ENCODE measurements at places on chromosomes 12 and 14.

DNA sequence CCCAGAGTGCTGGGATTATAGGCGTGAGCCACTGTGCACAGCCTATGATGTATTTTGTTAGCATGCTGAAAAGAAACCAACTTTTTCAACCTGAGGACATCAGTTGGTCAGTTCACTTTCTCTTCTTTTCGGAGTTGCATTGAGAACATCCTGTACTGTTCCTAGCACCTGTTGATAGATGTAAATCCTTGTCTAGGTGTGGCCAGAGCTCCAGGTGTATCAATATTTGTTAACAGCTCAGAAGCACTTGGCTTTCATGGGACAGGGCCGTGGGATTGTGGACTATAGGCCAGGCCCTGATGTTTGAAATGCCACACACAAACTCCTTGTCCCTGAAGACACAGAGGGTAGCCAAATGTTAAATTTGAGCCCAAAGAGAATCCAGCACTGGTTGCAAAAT, 14.9 kb downstream of the HCAR2 start:
- no peak for DNase-seq

- DNase-seq, result no peak
These were observed 33.5 kb downstream of the SLC6A12 start for GRCh38 chr12:180445-180844.

GRCh38 chr12:106418970-106419369, 61.4 kb downstream of the POLR3B start:
- no peak for DNase-seq

DNA sequence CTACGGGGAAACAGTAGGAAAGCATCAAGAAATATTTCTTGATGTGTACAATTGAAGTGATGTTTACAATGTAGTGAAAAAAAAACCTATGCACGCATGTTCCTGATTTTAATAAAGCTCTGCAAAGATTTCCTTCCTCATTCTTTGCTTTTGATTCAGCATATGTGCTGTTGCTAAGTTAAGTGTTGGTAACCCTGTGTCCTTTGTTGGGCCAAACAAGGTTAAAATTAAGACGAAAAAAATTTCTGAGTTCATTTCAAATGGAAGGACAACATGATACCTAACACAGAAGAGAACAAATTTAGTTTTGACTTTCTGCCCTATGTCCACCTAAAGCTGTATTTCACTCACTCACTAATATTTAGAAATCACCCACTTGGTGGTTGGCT, 62.8 kb downstream of the PPP2R5C start:
- DNase-seq, result no peak

GRCh38 chr12:1812650-1813302, 7.6 kb upstream of the LRTM2 start:
- DNase-seq, result no peak

GRCh38 chr12:47111854-47112253, 32.1 kb upstream of the AMIGO2 start:
- no peak for DNase-seq

- no peak for DNase-seq
These were observed 8.3 kb downstream of the RESF1 start for GRCh38 chr12:31967539-31967938.

GRCh38 chr14:100552524-100553125, 34.6 kb downstream of the BEGAIN start:
- DNase-seq, result no peak

DNA sequence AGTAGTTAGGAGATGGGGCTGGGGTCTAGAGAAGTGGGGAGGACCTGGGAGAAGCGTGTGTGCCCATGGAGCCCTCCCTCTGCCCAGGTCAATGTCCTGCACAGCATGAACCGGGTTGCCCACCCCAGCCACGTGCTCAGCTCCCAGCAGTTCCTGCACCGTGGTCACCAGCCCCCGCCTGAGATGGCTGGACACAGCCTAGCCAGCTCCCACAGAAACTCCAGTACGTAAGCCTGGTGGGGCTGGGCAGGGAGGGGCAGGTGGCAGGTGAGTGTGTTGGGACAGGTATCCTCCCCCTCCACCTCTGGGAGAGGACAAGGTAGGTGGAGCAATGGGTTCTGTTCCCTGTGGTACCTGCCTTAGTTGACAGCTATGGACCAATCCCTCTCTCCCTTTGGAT, 20.7 kb downstream of the CLSTN3 start:
- no peak for DNase-seq

GRCh38 chr14:106493962-106494823, 967.8 kb downstream of the TMEM121 start:
- DNase-seq, result no peak
